Spinal cord (tissue), 10 donors: ENCODE measurements at places on chromosomes 2 and 18. TPM values are rescaled to one million over a fixed set of nuclear protein-coding genes. Genes with fewer than 3 reads are reported as not detected.
A peak's percentile ranks its signal among the peaks of the same experiment; 100 is the strongest.

DNA sequence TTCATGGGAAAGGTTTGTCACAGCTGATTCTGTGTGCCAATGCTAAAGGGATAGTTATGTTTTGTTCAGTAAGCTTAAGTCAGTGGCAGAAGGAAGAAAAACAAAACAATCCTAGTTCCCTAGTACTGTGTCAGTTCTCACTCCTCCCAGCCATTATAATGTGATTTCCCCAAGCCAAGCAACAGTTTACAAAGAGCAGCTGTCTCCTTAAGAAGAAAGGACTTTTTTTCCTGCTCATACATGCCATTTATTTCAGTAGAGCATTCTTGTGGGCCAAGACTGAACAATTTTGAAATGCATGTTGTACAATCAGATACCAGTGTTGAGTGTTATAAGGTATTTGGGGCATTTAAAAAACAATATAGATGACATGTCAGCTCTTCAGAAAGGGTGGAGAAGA is 52.1 kb downstream of the NEMP2 start:
- peaks cover 3% of the 10 kb centered on the region for H3K4me1 ChIP-seq
- H3K27ac ChIP-seq: no peak overlapping the region
- H3K4me3 ChIP-seq: no peak overlapping the region
- H3K36me3 ChIP-seq: no peaks in the 10 kb centered on the region

- H3K4me1 ChIP-seq: peaks cover 37% of the 10 kb centered on the region
- peak overlapping the region; percentile 88 for H3K4me3 ChIP-seq
- no peak for DNase-seq
- H3K36me3 ChIP-seq: no peaks in the 10 kb centered on the region
- H3K27ac ChIP-seq: peak overlapping the region; percentile 25
- peaks cover 8% of the 10 kb centered on the region for H3K27me3 ChIP-seq
Measured at GRCh38 chr2:221570321-221570935, 1.7 kb downstream of the EPHA4 start.

DNA sequence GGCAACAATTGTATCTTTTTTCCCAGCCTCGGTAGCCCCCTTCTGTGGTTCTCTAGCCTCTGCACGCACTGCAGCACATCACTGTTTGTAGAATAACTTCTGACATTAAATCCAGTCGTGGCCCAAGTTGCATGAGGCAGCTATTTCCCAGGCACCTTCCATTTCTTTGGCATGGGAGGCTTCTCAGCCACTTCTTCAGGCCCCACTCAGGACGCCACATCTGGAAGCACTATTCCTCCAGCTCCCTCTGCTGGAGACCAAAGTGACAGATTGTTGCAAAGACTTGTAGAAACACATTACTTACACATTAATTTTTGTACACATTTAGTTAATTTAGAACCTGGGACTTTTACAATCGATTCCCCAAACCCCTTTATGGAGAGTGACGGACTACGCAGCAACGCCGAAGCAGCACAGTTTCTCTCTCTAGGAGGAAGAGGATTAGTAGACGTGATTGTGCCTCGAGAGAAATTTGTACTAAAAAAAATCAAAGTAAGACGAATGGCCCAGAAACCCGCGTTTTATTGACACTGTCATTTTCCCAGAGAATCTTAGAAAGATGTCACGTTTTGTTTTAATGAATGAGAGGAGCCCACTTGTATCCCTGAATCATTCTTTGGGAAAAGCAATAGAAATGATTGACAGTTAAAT is 57.8 kb upstream of the RGPD5 start:
- H3K36me3 ChIP-seq: no peaks in the 10 kb centered on the region
- no peak overlapping the region for H3K4me3 ChIP-seq
- no peaks in the 10 kb centered on the region for H3K4me1 ChIP-seq
- no peaks in the 10 kb centered on the region for H3K27me3 ChIP-seq

DNA sequence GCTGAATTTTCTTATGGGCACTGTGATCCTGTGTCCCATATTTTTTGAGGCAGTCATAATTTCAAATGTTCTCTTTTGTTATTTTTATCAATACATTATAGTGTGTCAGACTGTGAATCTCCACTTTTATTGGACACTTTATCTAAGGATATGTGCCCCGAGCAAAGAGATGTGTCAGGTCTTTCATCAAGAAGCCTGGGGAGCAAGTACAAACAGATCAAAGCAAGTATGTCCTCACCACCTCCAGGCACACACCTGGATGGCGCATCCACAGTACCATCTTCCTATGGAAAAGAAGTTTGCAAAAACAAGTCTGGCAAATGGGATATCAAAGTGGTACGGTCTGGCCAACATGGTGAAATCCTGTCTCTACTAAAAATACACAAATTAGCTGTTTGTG is 81.0 kb upstream of the ZNF236 start:
- no peaks in the 10 kb centered on the region for H3K36me3 ChIP-seq
- no peaks in the 10 kb centered on the region for H3K27me3 ChIP-seq
- H3K27ac ChIP-seq: no peak overlapping the region
- no peak for DNase-seq

- no peak overlapping the region for H3K4me3 ChIP-seq
- H3K27me3 ChIP-seq: no peaks in the 10 kb centered on the region
- no peaks in the 10 kb centered on the region for H3K4me1 ChIP-seq
- no peak for DNase-seq
- H3K27ac ChIP-seq: no peak overlapping the region
Measured at GRCh38 chr18:45026162-45026561, 345.5 kb downstream of the SETBP1 start.

GRCh38 chr18:46679846-46680598 is 23.0 kb upstream of the LOXHD1 start:
- peaks cover 11% of the 10 kb centered on the region for H3K4me1 ChIP-seq
- DNase-seq: no peak
- no peak overlapping the region for H3K27ac ChIP-seq

DNA sequence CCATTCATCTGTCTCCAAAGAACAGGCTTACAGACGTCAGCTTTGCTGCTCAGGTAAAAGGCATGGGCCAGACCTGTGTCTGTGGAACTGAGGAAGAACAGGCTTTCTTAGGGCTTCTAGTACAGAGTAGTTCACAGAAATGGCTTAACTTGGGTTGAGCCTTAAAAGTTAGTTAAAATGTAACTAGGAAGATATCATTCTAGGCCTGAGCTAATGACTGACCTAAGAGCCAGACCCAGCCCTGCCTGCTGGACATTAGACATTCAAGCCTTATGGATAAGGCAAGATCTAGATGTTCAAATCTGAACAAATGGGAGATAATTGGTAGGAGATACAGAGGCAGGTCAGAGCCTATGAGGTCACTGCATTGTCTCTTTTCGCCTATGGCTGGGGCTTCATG is 73.9 kb upstream of the SLC14A2 start:
- H3K27me3 ChIP-seq: no peaks in the 10 kb centered on the region
- no peak overlapping the region for H3K4me3 ChIP-seq
- no peak for DNase-seq
- no peaks in the 10 kb centered on the region for H3K36me3 ChIP-seq
- H3K27ac ChIP-seq: no peak overlapping the region

SAG gene
- total RNA-seq: 0.69 TPM

RNF125 gene
- 6.7 TPM for total RNA-seq

GCFC2 gene
- 25.7 TPM for total RNA-seq
